ENCODE measurements at places on chromosomes 2 and 18.

DNA sequence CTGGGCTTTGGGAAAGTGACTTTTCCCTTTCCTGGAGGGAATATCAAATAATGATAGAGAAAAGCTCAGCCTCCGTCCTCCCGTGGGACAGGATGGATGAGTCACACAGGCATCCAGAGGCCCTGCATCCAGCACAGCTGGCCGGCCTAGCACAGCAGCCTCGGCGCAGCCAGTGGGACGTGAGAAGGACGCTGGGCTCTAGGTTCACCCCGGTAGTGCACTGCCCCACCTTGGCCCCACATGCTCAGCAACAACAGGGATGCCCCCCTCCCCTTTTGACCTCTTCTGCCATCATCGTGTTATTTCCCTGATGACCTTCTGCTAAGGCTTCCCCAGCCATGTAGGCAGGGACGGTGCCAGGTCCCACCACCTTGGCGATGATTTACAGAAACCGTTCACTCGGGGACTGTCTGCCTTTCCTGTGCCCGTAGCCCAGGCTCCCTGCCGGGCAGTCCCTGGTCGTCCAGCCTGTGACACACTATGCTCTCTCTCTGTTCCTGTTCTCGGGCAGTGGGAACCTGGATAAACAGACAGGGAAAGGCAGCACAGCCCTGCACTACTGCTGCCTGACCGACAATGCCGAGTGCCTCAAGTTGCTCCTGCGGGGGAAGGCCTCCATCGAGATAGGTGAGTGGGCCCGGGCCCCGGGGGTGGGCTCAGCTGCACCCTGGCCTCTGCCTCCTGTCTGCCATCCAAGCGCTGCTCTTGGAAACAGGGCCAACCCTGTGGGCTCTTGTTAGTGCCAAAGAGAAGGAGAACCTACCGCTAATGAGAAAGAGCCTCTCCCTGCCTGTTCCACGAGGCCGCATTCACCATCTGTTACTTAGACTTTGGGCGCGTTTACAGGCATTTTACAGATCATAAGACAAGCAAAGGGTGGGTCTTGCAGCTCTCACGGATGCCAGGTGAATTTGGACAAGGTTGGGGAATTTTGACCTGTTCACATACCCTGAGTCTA, 44.6 kb downstream of the ITGB1BP1 start:
- no peak for DNase-seq

DNA sequence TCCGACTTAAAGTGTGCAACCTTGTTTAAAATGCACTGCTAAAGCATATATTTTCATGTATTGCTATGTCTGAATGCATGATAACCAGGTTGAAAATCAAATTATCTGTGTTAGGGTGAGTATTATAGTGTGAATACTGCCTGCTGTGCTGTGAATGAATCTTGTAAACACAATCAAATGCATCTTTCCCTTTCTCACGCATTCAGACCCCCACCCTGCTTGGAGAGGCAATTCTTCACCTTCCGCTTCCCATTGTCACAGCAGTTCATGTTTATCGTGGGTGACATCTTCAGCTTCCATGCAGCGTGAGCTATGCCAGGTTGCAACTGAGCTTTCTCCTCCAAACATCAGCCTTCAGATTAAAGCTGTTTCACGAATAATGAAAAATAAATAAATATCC, 418.0 kb downstream of the MEIS1 start:
- no peak for DNase-seq

DNA sequence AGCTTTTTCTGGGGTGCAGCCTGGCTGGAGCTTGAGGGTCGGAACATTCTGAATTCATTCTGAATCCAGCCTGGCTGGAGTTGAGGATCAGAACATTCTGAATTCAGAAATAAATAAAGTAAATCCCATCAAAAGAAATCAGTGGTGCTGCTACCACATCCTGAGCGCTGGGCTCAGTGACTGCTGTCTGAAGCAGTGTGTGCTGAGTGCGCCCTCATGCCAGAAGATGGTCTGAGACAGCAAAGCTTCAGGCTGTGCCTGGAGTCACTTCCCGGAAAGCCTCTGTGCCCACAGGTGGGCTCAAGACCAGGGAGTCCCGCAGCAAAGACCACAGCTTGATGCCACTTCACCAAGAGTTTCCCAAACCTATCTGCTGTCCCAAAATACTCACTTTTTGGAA, 187.9 kb downstream of the VAPA start:
- no peak for DNase-seq

- no peak for DNase-seq
These were observed 197 bp downstream of the GDF7 start for GRCh38 chr2:20667151-20667530.

- DNase-seq: no peak
These were observed 157.9 kb downstream of the CLIP4 start for GRCh38 chr2:29273004-29273684.

- DNase-seq: no peak
These were observed 8.0 kb downstream of the SFXN5 start for GRCh38 chr2:73063472-73063871.

GRCh38 chr2:242030226-242030575, 160.7 kb downstream of the RTP5 start:
- no peak for DNase-seq

- DNase-seq: no peak
These were observed 264.6 kb downstream of the RBM43 start for GRCh38 chr2:150997066-150997465.

- DNase-seq: no peak
These were observed 10.7 kb downstream of the SLC25A12 start for GRCh38 chr2:171883275-171883893.

DNA sequence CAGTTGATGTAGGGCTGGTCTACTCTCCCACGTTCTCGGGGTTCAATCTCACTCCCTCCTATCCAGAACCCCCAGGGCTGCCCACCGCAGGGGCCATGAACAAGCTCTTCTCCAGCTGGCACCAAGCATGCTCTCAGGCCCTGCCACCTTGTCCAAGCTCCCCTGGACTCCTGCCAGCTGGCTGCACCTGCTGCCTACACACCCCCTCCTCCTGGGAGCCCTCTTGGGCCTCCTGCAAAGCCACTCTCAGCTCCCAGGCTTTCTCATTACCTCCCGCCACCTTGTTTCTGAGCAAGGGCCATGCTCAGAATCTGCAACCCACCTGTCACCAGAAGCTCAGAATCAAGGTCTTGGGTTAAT, 56.0 kb downstream of the HDAC4 start:
- DNase-seq: no peak

GRCh38 chr2:30963184-30963583, 155.9 kb upstream of the CAPN13 start:
- DNase-seq: no peak

DNA sequence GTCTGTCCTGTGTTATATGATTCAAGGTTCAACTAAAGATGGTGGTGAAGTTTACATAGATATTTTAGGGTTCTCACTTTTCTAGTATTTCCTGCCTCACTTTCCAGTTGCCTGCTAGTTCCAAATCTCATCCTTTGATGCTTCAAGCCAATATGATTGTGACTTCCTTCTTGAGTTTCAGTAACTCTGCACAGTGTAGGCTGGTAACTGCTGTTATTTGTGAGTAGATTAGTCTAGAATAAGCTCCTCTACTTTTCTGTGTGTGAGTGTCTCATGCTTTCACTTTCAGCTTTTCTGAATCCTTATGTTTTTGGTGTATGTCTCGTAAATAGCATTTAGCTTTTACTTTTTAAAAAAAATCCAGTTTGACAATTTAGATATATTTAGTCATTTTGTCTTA, 42.6 kb downstream of the GALNT1 start:
- no peak for DNase-seq

GRCh38 chr2:24334245-24334633, 26.1 kb downstream of the ITSN2 start:
- no peak for DNase-seq

GRCh38 chr2:36729067-36729466, 32.6 kb downstream of the VIT start:
- DNase-seq: no peak

GRCh38 chr2:180021850-180022249, 14.8 kb upstream of the CWC22 start:
- DNase-seq: no peak

DNA sequence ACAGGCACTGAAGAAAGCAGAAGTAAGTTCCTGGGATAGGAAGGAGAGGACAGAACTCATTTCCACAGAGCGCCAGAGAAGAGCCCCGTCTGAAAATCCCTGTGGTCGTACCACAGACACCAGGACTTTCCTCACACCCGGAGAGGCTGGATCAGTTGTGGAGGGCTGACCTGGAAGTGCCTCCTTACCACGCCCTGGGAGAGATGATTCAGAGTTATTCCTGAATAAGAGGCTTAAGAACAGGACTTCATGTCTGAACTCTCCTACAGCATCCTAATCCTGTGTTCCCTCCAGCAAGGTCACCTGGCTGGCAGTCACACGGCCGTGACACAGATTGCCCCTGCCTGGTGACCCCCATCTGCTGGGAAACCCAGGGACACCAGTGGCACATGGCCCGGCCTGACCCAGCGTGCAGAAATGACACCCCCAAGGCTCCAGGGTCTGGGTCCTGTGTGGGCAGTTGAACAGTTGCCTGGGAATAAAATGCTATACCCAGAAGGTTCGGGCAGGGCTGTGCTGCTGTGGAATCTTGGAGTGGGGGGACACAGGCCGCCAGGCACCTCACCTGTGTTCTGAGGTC, 105.9 kb downstream of the PXDN start:
- DNase-seq: no peak

DNA sequence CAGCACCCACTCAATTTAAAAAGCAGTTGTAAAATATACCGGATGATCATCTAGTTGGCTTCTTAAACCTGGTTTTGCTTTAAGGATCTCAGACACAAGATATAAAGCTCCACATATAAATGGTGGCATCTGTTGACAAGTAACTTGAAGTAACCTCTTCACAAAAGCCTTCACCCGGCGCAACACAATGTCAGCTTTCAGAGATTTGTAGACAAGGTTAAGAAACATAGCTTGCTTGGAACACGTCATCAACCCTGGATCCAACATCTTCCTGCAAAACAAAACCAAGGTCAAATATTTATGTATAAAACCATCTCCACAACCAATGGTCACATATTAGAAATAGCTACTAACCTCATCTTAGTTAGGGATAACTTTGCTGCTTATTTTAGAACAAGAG, 8.3 kb downstream of the CEBPZ start:
- no peak for DNase-seq

- no peak for DNase-seq
These were observed 1633.7 kb upstream of the CELF4 start for GRCh38 chr18:39199231-39199855.

DNA sequence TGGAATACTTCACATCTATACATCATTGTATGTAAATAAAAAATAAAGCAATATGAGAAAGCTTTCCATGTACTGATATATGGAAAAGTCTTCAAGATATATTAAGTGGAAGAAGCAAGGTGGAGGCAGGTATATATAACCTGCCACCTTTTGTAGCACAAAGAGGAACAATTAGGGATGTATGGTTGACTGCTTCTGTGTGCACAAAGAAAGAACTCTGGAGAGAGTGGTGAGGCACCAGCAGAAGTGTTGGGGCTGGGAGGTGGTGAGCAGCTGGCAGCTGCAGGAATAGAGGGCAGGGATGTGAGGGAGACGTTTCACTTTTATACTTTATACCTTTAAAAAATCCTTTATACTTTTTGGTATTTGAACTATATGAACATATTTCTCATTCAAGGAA, 26.1 kb downstream of the KIF5C start:
- no peak for DNase-seq
